ENCODE measurements at places on chromosomes 7 and 10.

- DNase-seq: no peak
These were observed 12.7 kb downstream of the MMP21 start for GRCh38 chr10:125762692-125763648.

DNA sequence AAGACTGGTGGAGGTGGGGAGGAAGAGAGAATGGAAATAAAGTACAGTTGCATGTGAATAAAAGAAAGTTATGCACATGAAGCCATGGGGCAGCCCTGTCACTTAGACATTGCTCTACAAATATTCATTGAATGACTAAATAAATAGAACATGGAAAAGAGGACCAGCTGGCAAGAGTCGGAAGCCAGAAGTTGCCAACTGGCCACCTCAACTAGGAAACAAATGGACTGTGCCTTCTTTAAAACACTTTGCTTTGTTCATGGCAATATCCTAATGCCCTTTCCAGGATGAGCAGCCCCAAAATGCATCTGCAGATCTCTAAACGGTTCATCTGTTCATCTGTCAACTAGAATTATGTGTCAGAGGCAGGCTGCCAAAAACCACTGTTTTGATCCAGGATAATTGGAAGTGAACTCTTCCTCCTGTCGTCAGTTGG is 157.3 kb downstream of the NOC3L start:
- DNase-seq: no peak

DNA sequence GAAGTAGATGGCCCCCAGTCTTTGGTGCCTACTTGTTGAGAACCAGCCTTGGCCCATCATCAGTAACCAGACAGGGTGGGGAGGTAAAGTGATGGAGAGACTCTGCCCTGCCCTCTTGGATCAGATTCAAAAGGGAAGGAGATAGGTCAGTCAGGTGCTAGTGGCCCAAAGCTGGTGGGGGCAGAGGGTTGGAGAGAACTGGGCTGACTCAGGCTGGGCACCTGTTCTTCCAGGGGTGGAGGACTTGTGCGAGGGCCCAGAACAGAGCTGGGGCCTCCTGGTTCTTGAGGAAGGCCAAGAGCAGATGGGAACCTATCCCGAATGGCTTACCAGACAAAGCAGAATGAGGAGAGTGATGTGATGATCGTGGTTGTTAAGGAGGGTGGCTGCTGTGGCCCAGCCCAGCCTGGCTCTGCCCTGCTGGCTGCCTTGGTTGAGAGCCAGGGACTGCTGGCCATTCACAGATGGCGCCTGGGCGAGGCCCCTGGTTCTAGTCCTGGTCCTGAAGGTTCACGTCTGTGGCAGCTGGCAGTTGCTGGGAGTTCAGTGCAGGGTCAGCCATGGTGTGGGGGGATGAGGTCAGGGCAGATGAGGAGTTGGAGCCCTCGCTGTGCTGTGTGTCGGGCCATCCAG is 36.6 kb downstream of the PALD1 start:
- no peak for DNase-seq

DNA sequence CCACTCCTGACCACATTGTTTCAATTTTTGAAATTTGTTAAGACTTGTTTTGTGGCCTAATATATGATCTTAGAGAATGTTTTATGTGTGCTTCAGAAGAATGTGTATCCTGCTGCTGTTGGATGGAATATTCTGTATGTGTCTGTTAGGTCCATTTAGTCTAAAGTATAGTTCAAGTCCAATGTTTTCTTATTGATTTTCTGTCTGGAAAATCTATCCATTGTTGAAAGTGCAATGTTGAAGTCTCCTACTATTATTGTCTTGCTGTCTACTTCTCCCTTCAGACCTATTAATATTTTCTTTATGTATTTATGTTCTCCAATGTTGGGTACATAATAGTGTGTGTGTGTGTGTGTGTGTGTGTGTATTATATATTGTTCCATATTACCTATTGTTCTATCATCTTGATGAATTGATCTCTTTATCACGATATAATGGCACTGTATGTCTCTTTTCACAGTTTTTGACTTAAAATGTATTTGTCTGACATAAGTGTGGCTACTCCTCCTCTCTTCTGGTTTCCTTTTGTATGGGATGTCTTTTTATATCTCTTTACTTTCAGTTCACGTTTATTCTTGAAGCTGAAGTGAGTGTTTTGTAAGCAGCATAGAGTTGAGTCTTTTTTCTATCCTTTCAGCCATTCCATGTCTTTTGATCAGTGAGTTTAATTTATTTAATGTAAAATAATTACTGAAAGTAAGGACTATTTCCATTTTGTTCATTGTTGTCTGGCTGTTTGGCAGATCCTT is 61.3 kb downstream of the AKR1D1 start:
- DNase-seq: no peak

DNA sequence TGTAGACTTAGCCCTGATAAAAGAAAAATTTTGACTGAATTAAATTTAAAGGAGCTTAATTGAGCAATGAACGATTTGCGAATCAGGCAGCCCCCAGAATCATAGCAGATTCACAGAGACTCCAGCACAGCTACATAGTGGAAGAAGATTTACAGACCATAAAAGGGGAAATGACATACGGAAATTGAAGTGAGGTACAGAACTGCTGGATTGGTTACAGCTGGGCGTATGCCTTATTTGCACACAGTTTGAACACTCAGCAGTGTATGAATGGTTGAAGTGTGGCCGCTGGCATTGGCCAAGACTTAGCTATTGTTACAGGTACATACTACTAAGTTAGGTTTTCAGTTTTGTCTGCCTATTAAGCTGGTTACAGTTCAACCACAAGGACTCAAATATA is 433.5 kb upstream of the CELF2 start:
- DNase-seq: no peak

DNA sequence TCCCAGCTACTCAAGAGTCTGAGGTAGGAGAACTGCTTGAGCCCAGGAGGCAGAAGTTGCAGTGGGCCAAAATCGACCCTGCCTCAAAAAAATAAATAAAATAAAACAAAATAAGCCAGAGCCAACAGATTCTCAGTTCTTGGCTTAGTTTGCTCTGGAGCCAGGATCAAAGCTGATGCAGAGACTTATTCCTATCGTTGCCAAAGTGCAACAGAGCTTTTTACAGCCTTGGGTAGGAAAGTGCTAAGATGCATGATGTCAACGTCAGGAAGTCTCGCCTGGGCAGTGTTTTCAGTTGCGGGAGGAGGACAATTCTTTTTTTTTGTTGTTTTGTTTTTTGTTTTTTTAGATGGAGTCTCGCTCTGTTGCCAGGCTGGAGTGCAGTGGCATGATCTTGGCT is 43.8 kb upstream of the CYTH3 start:
- no peak for DNase-seq

- no peak for DNase-seq
These were observed 68.1 kb downstream of the PODXL start for GRCh38 chr7:131488361-131488760.

GRCh38 chr7:151101621-151102396 is 15.5 kb downstream of the AGAP3 start:
- no peak for DNase-seq
